T47D (cell line): ENCODE measurements at places on chromosomes 3 and 15.

DNA sequence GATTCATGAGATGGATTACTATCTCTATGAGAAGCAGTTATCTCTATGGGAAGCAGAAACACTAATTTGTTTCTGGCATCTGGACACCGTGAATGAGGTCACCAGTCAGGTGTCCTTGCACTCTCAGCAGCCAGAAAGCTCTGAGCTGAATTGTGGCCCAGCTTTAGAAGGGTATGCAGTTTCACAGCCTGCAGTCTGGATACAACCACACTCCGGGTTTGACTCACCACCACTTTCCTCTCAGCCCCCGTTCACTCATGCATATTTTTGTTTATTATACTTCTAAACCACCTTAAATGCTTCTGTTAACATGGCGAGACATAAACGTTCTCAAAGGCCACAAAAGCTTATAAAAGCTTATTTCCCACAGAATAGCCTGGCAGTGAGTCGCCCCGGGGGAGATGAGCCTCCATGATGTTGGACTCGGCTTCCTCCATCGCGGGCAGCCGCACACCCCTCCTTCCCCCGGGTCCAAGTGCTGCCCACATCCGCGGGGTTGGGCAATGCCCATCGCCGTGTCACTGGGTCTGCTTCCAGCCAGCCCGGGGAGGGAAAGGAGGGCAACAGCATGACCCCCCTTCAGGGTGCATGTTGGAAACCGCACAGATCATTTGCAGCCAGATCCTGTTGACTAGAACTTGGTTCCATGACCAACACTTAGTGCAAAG is 16.8 kb upstream of the SLC41A3 start:
- DNase-seq, result no peak

DNA sequence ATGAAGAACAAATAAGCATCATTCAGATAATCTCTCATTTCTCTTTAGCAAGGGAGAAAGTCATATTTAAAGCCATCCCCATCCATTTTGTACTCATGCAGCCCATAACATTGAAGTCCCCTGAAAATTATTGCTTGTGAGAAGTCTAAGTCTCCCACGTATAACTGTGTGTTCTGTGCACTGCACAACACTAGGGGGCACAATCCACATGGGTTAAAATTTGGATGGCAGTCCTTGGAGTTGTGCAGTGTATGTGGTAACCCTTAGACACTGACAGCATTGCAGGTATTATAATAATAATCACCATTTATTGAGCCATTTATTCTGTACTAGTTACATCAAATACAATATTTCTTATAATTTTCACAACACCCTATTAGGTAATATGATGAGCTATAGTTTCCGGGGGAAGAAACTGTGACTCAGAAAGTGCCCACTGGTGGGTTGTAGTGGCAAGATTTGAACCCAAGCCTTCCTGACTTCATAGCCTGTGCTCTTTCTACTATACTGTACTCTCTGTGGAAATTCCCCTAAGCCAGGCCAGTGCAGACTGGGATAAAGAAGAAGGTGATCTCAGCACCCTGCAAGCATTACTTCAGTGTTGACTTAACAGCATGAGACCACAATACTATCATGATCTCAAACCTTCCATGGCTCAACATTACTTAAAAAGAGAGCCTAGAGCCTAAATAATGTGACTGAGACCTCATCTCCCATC is 15.7 kb downstream of the KCNAB1 start:
- no peak for DNase-seq

DNA sequence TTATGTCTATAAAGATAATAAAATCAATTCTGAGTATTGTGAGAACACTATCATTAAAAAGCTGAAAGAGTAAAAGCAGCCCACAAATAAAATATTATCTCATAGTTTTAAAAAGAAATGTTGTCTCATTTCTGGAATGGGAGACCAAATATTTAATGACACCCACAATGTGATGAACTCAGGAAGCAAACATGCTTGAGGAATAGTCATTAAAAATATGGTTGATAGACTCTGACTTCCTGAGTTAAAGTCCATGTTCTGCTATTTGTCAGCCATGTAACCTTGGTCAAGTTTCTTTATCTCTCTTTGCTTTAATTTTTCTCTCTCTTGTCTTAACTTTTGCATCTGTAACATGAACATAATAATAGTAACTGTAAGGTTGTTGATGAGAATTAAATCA is 35.5 kb upstream of the CHMP2B start:
- DNase-seq, result no peak

- DNase-seq, result no peak
Measured at GRCh38 chr15:31806106-31806505, 224.2 kb upstream of the CHRNA7 start.

GRCh38 chr3:99925584-99926230 is 108.0 kb downstream of the CMSS1 start:
- DNase-seq, result peak; percentile 61

GRCh38 chr3:69539134-69539533 is 153.2 kb upstream of the FRMD4B start:
- DNase-seq, result no peak

DNA sequence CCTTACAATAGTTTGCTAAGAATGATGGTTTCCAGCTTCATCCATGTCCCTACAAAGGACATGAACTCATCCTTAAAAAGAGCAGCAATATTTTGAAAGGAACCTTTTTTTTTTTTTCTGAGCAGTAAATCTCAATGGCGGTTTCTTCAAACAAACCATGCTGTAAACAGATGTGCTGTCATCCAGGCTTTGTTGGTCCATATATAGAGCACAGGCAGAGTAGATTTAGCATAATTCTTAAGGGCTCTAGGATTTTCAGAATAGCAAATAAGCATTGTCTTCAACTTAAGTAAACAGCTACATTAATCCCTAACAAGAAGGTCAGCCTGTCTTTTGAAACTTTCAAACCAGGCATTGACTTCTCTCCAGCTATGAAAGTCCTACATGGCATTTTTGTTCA is 334.2 kb downstream of the SLC9A9 start:
- DNase-seq, result no peak
